ENCODE measurements at places on chromosomes 12 and 14. TPM values are rescaled to one million over a fixed set of nuclear protein-coding genes. Genes with fewer than 3 reads are reported as not detected.

TOMM20L gene
- not detected for total RNA-seq

FOXN4 gene
- 0.03 TPM for total RNA-seq

FITM1 gene
- not detected for total RNA-seq

GPR65 gene
- total RNA-seq: not detected

CAMKK2 gene
- 18.4 TPM for total RNA-seq

ACOT6 gene
- total RNA-seq: not detected

NAP1L1 gene
- 642 TPM for total RNA-seq

PLBD1 gene
- 6.3 TPM for total RNA-seq

SMIM41 gene
- total RNA-seq: not detected

KRT83 gene
- 7.2 TPM for total RNA-seq

ANG gene
- total RNA-seq: 8.7 TPM

PLCZ1 gene
- total RNA-seq: not detected

PRKD1 gene
- 3.0 TPM for total RNA-seq

TUBA1C gene
- total RNA-seq: 1,698 TPM

KRT2 gene
- total RNA-seq: not detected

ZNF219 gene
- total RNA-seq: 28.9 TPM

LMO3 gene
- not detected for total RNA-seq

PTCSC3 gene
- not detected for total RNA-seq

PTPN21 gene
- 6.4 TPM for total RNA-seq

KRT78 gene
- not detected for total RNA-seq

SERPINA10 gene
- not detected for total RNA-seq

MOAP1 gene
- total RNA-seq: 13.7 TPM

ZDHHC22 gene
- total RNA-seq: 0.18 TPM

Data from A549 treated with GW870086 at 1 μM for 4 hours (cell line).